Bone marrow (tissue), 2 donors: ENCODE measurements at places on chromosomes 5 and 9.

- DNase-seq, result peak; percentile 32
Observed at GRCh38 chr9:115591584-115591984, 473.6 kb upstream of the TNC start.

- DNase-seq, result no peak
Observed at GRCh38 chr5:138755084-138755748, 2.0 kb downstream of the CTNNA1 start.

- DNase-seq, result no peak
Observed at GRCh38 chr9:136090768-136091581, 4.1 kb downstream of the NACC2 start.

- no peak for DNase-seq
Observed at GRCh38 chr5:172700365-172701290, 59.6 kb downstream of the NEURL1B start.

DNA sequence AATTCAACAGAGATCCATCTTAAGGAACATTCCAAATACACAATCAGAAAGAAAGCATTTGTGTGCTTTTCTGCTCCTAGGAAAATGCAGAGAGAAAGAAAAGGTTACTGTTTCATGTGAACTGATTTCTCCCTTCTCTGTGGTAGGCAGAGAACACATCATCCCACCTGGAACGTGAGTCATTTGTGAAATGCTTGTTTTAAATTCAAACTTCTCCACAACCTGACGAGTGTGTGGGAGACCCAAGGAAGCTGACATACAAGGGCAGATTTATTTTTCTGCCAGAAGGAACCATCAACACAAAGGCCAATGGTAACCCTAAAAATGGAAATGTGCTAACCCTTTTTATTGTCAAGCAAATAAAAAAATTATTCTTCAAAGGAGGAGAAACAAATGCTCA lies 156.4 kb downstream of the EFNA5 start:
- no peak for DNase-seq

- DNase-seq, result no peak
Observed at GRCh38 chr9:70049672-70050271, 6.1 kb downstream of the MAMDC2 start.

DNA sequence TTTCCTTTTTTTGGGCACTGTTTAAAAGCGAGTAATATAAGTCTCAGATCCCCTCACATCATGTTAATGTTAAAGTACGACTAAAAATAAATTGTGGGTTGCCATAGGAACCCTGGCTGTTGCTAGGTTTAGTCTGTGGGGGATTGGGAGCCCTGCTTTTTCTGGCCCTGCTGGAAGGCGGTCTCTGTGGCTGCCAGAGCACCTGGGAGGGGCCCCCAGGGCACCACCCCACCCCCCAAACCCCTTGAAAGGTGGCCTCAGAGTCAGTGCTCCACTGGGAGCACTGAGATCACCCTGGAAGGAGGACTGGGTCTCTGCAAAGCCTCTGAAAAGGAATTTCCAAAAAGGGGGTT lies 66.2 kb upstream of the NEURL1B start:
- no peak for DNase-seq

DNA sequence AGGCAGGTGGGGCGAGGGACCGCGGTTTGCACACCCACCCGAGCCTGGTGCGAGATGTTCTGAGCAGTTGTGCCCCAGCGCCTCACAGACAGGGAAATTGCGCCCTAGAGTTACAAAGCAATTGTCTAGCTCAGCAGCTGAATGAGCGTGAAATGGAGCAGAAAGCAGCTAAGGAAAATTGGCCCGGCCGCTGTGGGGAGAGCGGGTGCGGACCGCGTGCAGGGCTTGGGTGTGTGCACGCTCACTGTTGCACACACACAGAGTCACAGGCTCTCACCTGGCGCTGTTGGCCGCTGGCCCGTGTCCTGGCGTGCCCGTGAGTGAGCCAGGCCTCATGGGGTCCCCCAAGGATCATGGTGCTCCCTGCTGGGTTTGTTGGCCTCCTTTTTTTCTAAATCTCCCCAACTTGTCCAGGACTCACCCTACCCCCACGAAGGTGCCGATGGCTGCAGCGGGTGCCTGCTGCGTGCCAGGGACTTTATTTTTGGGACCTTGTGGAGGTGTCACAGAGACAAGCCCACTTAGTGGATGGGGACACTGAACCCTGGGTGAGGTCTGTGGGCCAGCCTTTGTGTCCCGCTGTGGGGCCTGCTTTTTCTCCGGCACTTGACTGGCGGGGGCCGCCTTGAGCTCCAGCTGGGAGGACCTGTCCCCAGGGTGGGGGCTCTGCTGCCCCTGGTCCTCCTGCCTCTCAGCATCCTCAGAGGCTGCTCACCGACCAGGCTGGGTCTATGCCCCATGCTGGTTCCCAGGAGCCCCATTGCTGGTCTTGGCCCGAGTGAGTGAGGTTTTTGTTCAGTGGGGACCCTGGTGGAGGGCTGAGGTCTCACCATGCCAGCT lies 5.2 kb downstream of the RXRA start:
- no peak for DNase-seq

GRCh38 chr5:126736141-126736540 lies 40.8 kb upstream of the LMNB1 start:
- no peak for DNase-seq

GRCh38 chr9:15469406-15469805 lies 41.4 kb downstream of the PSIP1 start:
- no peak for DNase-seq

DNA sequence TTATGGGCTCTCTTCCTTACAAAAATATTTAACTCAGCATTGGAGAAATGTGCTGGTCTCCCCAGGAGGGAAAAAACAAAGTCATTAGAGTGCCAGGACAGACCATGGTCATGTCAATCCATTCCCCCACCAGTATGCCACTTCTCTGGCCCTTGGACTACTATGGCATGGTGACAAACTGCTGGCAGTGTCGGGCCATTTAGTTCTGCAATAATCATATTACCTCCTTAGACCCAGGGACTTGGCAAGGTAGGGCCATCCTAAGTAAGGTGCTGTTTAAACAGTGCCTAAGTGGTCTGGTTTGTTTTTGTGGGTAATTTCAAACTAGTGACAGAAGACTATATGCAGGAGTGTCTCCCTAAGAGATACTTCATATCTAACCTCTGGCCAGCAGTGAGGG lies 177.8 kb upstream of the STK32A start:
- DNase-seq, result no peak
